A172 (cell line): ENCODE measurements at places on chromosomes 2 and 18.

DNA sequence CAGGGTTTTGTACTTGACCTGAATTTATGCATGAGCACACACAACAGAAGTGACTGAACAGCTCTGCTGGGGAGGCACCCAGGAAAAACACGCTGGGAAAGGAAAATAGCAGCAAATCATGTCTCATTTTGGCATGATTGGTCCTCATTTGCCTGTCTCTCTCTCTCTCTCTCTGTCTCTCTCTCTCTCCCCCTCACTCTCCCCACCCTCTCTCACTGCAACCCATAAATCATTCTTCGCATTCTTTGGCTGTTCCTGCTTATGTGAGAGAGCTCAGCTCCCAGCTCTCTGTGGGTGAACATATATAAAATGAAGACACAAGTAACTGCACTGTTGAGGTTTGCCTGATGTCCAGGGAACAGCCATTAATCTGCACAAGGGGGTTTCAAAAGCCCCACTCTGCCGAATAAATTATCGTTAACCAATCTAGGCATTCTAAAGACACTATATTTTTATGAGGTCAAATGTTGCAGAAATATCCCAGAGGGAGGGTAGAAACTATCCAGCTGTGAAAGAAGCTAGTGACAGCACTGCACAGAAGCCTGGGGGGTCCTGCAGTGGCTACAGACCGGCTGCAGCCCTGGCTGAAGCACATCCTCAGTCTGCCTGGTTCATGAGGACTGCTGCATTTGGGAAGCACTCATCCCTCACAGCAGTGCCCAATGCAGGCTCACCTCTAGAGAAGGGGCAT, 260.3 kb downstream of the AFF3 start:
- DNase-seq, result peak; percentile 93

DNA sequence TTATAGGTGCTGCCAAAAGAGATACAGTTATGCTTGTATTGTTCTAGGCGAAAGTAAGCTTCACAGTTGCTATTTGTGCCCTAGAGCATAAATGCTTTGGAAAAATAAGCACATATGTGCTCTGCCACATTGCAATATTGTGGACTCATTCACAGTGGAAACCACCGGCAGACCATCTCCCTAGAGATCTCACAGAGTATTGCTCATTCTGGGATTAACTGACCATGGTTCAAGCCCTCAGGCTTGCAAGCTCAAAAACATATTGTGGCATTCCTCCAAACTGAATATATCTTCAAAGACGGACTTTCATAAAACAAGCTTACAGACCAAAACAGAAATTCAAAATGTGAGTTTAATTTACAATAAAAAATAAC, 158.2 kb upstream of the CCDC150 start:
- DNase-seq, result no peak

DNA sequence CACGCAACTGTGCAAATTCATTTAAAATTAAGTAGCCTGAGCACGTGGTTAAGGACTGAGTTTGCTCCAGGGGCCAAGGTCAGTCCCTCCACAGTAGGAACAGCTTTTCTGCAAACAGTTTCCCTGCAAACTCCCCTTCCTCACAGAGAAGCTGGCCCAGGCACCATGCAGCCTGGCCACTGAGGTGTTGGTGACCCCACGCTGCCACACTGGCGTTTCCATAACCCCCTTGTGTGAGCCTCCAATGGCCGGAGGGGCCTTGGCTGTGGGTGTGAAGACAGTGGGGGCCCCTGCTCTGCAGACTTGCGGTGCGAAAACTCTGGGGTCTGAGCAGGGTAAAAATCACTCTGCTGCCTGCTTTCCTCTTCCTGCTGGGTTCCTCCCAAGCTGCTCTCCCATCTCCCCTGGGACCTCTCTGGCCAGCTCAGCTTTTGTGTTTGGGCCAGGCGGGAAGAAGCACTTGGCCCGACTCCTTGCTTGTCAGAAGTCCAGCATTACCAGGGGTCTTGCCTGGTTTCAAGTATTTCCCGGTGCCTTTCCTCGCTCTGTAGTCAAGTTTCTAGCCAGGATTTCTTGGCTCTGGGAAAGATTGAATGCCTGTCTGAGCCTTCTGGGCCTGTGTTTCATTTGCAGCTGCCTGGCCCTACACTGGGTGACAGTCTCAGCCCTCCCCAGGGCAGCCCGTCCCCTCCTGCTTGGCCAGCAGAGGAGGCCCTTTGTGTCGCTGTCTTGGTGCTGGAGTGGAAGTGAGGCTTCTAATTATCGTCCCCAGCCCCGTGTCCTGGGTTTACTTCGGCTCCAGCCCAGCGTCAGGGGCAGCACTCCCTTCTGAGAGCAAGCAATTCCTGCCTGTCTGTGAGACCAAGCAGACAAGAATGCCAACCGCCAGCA, 131.4 kb upstream of the SLC1A4 start:
- no peak for DNase-seq

DNA sequence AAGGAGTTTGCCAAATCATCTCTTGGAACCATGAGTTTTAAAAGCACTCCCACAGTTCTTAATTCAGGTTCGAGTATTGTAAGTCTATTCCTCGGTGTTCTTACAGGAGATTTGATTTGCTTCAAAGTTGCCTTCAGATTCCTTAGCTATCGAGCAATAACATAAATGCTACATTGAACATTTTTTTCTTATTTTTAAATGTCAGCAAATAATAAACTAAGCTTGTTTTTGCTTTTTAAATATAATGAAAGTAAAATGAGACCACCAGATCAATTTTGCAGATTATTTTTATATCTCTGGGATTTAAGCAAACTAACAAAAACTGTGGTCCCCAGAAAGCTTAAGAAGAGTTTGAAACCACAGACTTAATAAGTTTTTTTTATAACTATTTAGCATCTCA, 195.5 kb downstream of the LNPK start:
- no peak for DNase-seq

DNA sequence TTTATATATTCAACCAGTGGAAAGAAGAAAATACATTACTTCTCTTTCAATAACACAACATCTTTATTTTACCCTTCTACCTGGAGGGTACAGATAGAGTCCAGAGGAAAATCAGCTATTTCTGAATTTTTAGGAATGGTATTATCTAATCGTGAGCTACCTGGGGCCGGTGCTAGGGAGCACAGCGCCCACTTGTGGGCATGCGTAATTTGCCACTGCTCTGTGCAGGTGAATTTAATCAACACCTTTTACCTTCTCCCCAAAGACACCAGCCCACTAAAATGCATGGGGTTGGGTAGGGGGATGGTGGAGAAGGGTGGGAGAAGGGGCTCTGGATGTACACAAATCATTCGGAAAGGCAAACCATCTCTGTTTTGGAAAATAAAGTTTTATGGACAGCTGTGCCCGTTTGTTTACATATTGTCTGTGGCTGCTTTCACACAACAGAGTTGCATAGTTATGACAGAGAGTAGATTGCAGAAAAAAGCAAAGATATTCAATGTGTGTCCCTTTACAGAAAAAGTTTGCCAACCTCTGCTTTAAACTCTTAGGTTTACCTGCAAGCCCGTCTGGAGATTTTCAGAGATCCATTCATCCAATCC, 51.5 kb upstream of the DCC start:
- DNase-seq, result peak; percentile 6

DNA sequence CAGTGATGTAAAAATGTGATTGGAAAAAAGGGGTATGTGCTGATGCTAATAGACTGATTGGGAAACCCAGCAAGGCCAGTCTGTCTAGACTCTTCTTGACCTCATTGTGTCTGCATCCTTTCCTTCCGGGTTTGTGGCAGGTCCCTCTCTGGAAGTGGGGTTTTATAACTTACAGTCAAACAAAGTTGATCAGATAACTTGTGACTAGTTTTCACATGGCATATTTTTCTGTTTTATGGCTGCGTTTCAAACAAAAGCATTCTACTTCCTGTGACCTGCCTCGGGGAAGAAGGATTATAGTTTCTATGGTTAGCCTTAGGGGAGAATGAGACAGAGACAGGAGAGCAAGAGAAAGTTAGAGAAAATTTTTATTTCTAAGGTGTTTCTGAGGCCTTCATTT, 188.7 kb upstream of the HNMT start:
- DNase-seq, result no peak

DNA sequence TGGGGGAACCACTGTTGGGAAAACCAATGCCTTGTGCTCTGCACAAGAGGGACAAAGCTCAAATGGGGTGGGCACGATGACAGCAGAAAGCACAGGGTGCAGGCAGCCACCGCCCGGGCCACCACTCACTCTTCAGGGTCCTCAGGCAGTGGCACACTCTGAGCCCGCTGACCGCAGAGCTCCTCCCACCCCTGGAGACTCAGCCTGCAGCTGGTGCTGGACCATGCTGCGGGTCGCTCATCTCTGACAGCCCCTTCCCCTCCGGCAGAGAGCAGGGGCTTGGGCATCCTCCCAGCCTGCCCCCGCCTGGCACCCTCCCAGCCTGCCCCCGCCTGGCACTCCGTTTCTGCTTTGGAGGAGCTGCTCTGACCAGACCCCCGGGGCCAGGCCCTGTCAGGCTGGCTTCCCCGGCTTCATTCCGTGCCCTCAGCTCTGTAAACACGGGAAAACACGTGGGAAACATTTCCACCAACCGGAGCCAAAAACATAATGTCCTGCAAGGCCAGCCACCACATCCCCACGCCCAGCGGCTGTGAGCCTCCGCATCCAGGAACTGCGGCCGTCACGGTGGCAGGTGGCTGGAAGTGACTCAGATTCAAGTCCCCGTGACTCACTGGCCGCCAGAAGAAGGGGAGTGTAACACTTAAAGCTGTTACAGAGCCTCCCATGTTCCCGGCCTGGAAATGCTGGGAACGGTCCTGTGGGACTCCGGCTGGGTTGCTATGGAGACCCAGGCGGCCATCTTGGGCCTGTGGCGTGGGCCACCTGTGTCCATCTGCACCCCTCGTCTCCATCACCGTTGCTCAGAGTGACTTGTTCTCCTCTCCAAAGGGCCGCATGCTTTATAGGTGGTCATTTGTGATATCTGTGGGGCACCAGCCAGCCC, 6.8 kb upstream of the SNED1 start:
- peak; percentile 97 for DNase-seq

DNA sequence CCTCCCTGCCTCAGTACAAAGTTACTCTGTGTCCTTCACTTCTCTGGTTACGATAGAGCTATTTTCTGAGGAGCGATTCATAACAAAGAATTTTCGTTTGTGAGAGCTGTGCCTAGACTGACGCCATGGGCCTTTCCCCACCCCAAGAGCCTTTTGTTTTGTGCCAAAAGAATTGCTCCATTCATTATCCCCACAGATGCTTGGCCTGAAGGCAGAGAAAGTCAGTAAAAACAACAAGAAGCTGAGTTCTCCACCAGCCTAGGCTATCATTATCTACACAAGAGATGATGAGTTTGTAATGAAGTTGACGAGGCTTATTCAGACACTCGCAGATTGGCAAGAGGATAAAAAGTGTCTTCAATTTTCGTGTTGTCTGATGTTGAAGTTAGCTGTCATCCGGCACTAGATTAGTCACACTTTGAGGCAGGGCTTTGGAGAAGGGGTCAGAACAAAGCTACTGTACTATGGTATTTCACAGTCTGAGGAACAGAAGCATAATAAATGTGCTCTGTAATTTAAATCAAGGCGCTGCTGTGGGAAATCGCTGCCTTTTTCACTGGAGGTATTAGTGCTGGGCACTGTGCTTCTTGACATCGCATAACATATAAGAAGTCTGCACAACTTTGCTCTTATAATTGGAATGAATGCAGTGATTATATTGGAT, 278.4 kb upstream of the FIGN start:
- no peak for DNase-seq

DNA sequence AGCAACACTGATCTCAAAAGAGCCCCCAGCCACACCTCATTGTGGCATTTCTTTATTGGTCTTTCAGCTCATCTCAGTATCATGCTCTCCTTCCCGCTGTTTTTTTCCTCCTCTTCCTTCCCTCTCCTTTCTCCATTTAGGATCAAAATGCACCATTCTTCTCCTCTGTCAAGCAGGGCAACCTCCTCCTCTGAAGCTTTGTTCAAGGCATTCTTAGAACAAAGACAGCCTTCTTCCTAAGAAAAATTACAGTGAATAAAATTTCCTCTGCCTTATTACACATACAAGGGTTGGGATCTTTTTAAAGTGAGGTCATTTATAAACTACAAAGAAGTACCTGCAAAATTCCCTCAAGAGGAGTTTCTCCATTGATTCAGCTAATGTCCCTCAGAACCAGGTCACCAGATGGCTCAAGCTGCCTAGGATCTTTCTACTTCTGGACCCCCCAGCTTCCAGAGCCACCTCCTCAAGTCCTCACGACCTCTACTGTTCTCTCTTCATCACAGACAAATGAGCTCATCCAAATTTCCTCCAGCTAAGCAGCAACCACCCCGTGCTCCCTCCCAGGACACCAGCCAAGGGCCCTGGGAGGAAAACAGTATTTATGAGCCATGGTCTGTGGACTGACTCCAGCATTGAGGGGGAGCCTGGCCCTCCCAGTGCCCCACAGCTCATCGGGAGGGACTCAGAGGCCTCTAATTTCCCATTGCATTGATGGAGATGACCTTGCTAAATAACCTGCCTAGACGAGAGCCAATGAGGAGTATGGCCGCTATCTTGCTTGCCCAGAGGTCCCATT, 18.0 kb downstream of the SFXN5 start:
- no peak for DNase-seq

DNA sequence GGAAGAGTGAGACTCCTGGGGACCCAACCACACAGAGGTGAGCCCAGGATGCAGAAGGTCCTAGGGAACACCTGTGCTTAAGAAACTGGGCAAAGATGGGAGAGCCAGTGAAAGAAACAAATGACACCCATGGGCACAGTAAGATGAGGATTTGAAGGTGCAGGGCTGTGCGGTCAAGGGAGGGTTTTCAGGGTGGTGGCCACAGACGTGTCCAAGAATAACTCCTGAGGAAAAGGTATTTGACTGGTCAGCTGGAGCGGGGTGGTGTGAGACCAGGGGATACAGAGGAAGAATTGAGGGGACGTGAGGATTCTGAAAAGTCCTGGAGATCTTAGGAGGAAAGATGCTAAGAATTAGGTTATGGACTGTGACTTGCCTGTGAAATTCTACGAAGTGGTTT, 142.9 kb downstream of the TMEM163 start:
- DNase-seq, result no peak

GRCh38 chr2:104050656-104051242, 803.2 kb upstream of the POU3F3 start:
- DNase-seq, result no peak

GRCh38 chr2:228917220-228917619, 353.9 kb downstream of the PID1 start:
- peak; percentile 54 for DNase-seq

DNA sequence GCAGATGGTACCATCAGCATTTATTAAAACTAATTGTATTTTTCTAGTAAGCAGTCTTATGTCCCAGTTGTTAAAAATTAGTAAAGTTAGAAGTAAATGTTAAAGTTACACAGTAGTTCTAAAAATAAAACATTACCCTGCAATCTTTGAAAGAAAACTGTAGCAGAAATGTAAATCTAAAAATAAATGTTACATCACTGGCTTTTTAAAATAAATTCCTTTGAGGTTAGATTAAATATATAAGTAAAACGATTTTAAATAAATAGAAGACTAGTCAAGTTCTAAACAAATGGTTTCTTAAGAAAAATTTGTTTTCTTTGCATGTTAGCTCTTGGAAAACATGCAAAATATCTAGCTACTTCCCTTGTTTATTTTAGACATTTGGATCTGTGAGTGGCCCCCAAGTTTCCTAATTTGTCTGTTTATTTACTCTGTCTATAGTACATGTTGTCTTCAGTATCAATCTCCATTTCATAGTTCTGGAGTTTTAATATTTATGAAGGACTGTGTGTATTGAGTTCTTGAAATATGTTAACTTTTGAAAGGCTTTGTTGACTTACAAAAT, 58.2 kb downstream of the GLS start:
- no peak for DNase-seq

GRCh38 chr18:37309861-37310260, 255.7 kb downstream of the CELF4 start:
- DNase-seq, result no peak

- no peak for DNase-seq
These were observed 12.0 kb downstream of the LIPG start for GRCh38 chr18:49573835-49574234.

- no peak for DNase-seq
These were observed 76.8 kb downstream of the CACNB4 start for GRCh38 chr2:152022090-152022489.
